Thymus (tissue), 14 donors: ENCODE measurements at places on chromosomes 1 and 21. TPM values are rescaled to one million over a fixed set of nuclear protein-coding genes. Genes with fewer than 3 reads are reported as not detected.

GRCh38 chr1:195962051-195962450, 646.2 kb downstream of the KCNT2 start:
- no peaks in the 10 kb centered on the region for H3K4me1 ChIP-seq
- no peaks in the 10 kb centered on the region for H3K27me3 ChIP-seq
- H3K4me3 ChIP-seq, result no peak overlapping the region
- no peak overlapping the region for H3K27ac ChIP-seq
- DNase-seq, result no peak

GRCh38 chr21:45209685-45210284, 77.9 kb downstream of the POFUT2 start:
- H3K4me3 ChIP-seq, result no peak overlapping the region
- H3K27me3 ChIP-seq, result no peaks in the 10 kb centered on the region
- no peak overlapping the region for H3K27ac ChIP-seq
- DNase-seq, result no peak
- H3K4me1 ChIP-seq, result peaks cover 5% of the 10 kb centered on the region

DNA sequence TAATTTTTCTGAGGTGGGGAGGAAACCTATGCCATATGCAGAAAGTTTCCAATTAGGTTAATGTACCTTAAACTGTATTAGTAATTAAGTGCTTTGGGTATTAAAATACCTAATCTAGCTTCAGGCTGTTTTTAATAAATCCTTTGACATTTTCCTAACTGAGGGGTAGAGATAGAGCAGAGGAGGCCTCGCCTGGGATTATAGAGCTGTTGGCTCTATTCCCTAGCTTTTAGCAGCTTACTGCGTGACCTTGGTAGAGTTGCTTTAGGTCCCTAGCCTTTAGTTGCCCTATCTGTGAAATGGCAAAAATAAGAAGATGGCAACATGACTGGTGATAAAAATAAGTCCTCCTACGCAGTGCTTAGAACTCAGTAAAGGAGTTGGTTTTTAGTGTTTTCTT, 621.0 kb downstream of the LMO4 start:
- H3K27me3 ChIP-seq, result no peaks in the 10 kb centered on the region
- DNase-seq, result no peak
- no peak overlapping the region for H3K4me3 ChIP-seq
- H3K4me1 ChIP-seq, result peaks cover 3% of the 10 kb centered on the region

DNA sequence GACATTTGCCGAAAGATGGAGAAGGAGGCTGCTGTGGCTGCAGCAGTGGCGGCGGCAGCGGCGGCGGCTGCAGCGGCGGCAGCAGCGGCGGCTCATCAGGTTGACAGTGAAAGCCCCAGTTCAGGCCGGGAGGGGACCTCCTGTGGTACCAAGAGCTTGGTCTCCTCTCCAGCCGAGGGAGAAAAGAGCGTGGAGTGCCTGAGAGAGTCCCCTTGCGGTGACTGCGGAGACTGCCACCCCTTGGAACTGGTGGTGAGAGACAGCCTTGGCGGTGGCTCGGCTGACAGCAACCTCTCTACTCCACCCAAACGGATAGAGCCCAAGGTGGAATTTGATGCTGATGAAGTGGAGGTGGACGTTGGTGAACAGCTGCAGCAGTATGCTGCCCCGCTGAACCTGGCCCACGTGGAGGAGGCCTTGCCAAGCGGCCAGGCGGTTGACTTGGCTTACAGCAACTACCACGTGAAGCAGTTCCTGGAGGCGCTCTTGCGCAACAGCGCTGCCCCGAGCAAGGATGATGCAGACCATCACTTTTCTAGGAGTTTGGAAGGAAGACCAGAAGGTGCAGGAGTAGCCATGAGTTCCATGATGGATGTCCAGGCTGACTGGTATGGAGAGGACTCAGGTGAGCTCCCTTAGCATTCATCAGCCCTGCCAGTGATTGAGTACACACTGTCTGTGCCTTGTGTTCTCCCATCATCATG, 6.3 kb downstream of the ZBTB8B start:
- no peaks in the 10 kb centered on the region for H3K4me1 ChIP-seq
- no peaks in the 10 kb centered on the region for H3K36me3 ChIP-seq
- peaks cover 9% of the 10 kb centered on the region for H3K27me3 ChIP-seq
- H3K27ac ChIP-seq, result no peak overlapping the region

GRCh38 chr21:31110430-31110829, 72.2 kb upstream of the KRTAP19-8 start:
- H3K27me3 ChIP-seq, result no peaks in the 10 kb centered on the region
- DNase-seq, result no peak
- H3K36me3 ChIP-seq, result no peaks in the 10 kb centered on the region
- peaks cover 9% of the 10 kb centered on the region for H3K4me1 ChIP-seq

DNA sequence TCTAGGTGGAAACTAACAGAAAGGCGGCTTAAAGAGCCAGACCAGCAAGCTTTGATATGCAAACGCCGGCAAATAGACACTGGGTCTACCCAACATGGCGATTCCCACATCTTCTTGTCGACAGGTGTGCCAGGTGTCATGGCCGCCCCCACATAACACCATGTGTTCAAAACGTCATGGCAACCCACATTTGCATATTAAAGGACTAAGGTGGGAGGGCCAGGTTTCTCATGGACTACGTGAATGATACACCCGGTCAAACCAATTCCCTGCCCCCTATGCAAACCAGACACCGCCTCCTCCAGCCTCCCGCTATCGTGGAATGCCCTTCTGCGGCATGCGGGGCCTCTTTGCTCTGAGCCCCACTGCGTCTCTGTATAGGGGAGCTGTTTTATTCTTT, 41.3 kb downstream of the ICOSLG start:
- no peak overlapping the region for H3K27ac ChIP-seq
- no peaks in the 10 kb centered on the region for H3K27me3 ChIP-seq
- no peak for DNase-seq
- no peaks in the 10 kb centered on the region for H3K4me1 ChIP-seq
- no peaks in the 10 kb centered on the region for H3K36me3 ChIP-seq

- H3K27me3 ChIP-seq, result no peaks in the 10 kb centered on the region
- H3K4me1 ChIP-seq, result no peaks in the 10 kb centered on the region
- peaks cover 6% of the 10 kb centered on the region for H3K36me3 ChIP-seq
Observed at GRCh38 chr1:42305639-42306038, 29.4 kb downstream of the FOXJ3 start.

DNA sequence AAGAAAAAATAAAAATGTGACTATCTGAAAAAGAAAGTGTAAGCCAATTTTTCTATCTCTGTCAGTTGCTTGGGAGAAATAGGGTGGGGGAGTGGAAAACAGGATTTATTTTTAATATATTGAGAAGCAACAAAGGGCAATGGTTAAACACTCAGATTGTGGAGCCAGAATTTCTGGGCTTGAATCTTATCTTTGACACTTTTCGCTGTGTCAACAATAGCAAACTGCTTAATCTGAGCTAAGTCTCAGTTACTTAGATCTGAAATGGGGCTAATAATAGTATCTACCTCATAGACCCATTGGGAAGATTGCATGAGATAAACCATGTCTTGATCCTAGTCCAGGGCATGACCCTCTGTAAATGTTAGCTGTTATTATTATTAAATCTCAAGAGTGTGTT, 468.1 kb downstream of the ADGRL2 start:
- H3K36me3 ChIP-seq, result no peaks in the 10 kb centered on the region
- no peak overlapping the region for H3K4me3 ChIP-seq
- no peaks in the 10 kb centered on the region for H3K4me1 ChIP-seq
- H3K27ac ChIP-seq, result no peak overlapping the region
- H3K27me3 ChIP-seq, result no peaks in the 10 kb centered on the region

DNA sequence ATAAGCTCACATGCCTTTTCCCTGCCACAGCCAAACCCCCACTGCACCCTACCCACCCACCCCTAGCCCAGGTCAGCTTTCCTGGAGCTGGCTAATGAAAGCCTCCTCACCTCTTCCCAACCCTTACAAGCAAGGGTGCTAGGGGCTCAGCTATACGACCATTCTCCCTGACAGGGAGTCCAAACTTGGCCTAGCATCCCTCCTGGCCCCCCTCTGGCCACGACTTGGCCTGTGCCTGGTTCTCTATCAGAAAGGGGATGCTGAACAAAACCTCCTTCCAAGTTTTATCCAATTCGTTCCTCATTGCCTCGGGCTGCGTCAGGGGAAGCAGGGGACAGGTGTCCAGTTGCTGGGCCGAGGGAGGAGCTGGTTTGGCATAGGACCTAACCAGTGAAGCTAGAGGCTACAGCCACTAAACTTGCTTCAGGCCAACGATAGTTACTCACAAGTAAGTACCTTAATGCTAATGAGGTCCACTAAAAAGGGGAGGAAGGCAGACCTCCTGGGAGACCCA, 8.6 kb downstream of the TMEM81 start:
- DNase-seq, result no peak
- H3K27me3 ChIP-seq, result no peaks in the 10 kb centered on the region
- H3K4me3 ChIP-seq, result no peak overlapping the region
- no peaks in the 10 kb centered on the region for H3K4me1 ChIP-seq
- H3K27ac ChIP-seq, result no peak overlapping the region

DNA sequence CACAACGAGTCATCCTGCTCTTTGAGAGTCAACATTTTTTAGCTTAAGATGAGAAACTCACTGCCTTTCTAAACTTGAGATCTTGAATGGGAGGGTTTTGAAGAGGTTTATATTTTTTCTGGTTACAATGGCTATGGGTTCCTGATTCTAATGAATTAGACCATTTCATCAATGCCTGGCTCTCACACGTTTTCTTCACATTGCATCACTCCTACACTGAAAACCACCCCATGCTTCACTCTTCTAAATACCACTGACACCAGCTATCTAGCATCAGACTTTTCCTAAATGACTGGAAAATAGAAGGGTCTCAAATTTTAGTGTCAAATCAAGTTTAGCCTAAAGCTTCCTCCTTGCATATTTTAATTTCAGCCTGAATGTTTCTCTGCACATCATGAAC, 606.1 kb upstream of the USP24 start:
- no peaks in the 10 kb centered on the region for H3K4me1 ChIP-seq
- no peak overlapping the region for H3K4me3 ChIP-seq
- H3K27ac ChIP-seq, result no peak overlapping the region
- H3K27me3 ChIP-seq, result no peaks in the 10 kb centered on the region

DNA sequence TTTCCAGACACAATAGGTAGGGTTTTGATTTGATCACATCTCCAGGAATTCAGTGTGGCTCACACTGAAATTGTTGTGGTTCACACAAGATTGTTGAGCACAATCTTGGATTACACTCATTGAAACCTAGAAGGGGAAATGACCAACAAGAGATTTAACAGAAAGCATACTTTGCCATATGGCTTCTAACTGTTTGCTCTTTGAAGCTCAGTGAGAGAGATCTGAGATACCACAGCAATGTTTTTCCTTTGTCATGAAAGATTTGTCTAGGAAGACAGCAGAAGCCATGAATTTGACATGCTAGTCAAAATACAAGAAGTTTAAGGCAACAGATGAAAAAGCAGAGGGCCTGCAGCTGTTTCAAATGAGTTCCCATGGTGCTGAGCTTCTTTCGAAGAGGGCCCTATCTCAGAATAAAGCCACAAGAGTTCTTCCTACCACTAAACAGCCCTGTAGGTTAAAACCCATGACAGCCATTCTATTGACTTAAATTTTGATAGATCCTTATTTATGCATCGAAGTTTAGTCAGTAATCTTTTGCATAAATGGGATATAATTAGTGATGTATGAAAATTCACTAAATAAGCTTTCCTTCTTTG, 650.4 kb downstream of the LTN1 start:
- H3K36me3 ChIP-seq, result no peaks in the 10 kb centered on the region
- no peaks in the 10 kb centered on the region for H3K4me1 ChIP-seq
- H3K27ac ChIP-seq, result no peak overlapping the region
- DNase-seq, result no peak
- no peaks in the 10 kb centered on the region for H3K27me3 ChIP-seq
- H3K4me3 ChIP-seq, result no peak overlapping the region

DNA sequence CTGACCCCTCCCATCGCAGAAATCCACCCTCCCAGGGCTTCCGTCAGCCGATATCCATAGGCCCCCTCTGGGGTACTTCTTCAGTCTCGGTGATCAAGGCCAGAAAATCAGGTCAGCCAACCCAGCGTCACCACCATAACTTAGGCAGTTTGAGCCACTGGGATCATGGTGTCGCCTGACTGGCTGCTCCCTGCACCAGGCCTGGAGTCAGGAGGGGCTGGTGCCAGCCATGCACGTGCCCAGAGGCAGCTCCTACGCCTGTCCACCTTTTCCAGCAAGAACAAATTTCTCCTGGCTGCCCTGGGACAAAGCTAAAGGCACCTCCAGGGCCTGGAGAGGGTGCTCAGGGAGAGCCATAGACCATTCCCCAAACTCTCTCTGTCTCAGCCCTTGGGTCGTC, 4.8 kb upstream of the CTRC start:
- peaks cover 11% of the 10 kb centered on the region for H3K36me3 ChIP-seq
- no peaks in the 10 kb centered on the region for H3K27me3 ChIP-seq
- no peak overlapping the region for H3K27ac ChIP-seq
- H3K4me1 ChIP-seq, result no peaks in the 10 kb centered on the region

DNA sequence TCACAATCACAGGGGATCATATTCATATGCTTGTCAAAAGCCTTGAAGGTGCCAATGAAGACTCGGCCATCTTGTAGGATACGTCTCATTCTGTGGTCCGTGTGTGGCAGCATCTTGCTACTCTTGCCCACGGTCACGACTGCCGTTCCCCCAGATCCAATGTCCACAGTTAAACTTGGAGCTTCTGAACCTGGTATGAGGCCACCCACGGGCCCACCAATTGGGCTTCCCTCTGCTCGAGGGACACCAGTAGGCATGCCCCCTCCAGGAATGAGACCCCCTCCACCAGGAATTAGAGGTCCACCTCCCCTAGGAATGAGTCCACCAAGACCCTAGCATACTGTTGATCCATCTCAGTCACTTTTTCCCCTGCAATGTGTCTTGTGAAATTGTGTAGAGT, 39.6 kb downstream of the MORN1 start:
- no peaks in the 10 kb centered on the region for H3K36me3 ChIP-seq
- H3K4me3 ChIP-seq, result no peak overlapping the region
- H3K27me3 ChIP-seq, result no peaks in the 10 kb centered on the region
- H3K27ac ChIP-seq, result no peak overlapping the region
- no peaks in the 10 kb centered on the region for H3K4me1 ChIP-seq

GRCh38 chr1:182139496-182139895, 78.0 kb upstream of the ZNF648 start:
- no peak overlapping the region for H3K4me3 ChIP-seq
- no peaks in the 10 kb centered on the region for H3K36me3 ChIP-seq
- no peak for DNase-seq
- H3K27ac ChIP-seq, result no peak overlapping the region
- no peaks in the 10 kb centered on the region for H3K27me3 ChIP-seq

DNA sequence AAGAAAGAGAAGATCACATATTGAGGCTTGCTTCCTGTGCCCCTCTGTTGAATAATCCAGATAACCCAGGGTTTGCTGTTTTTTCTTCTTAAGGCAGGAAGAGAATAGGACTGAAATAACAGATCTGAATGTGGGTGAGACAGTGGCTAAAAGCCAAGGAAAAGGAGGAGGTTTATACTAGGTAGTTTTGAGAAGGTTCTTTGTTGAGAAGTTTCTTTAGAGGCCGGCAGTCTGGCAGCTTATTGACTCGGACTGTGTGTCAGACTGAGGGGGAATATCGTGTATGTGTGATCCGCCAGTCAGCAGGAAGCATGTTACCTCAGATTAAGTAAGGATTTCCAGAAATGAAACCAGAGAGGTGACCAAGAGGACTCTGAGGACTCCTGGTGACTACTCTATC, 119.8 kb downstream of the PLA2G4A start:
- no peak overlapping the region for H3K4me3 ChIP-seq
- H3K27me3 ChIP-seq, result no peaks in the 10 kb centered on the region
- no peaks in the 10 kb centered on the region for H3K4me1 ChIP-seq
- no peak for DNase-seq

GRCh38 chr1:229832695-229833094, 206.6 kb downstream of the URB2 start:
- no peak for DNase-seq
- no peak overlapping the region for H3K4me3 ChIP-seq
- H3K4me1 ChIP-seq, result no peaks in the 10 kb centered on the region
- H3K27me3 ChIP-seq, result no peaks in the 10 kb centered on the region
- no peaks in the 10 kb centered on the region for H3K36me3 ChIP-seq

HAO2 gene
- 5.8 TPM for total RNA-seq

NEXN gene
- total RNA-seq, result 0.52 TPM

TLCD4 gene
- 1.5 TPM for total RNA-seq
